ENCODE measurements at places on chromosomes 1 and 21. TPM values are rescaled to one million over a fixed set of nuclear protein-coding genes. Genes with fewer than 3 reads are reported as not detected.

DNA sequence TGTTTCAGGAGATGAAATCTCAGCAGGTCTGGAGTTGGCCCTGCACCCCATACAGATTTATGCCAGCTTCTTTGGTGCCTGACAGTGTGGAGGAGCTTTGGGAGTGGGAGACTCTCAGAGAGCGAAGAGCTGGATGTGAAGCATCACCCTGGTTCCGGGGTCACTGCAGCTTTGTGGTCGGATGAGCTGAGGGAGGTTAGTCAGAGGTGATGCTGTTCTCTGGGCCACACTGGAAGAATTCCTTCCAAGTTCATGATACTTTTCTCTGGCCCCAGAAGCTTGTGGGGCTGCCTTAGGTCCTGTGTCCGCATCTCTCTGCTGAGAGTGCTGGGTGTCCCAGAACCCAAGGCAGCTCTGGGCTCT is 467.8 kb downstream of the CAMTA1 start:
- no peaks in the 10 kb centered on the region for H3K4me1 ChIP-seq
- H3K36me3 ChIP-seq: no peaks in the 10 kb centered on the region
- no peak overlapping the region for H3K27ac ChIP-seq
- H3K4me3 ChIP-seq: no peak overlapping the region
- no peak for DNase-seq

GRCh38 chr21:44286086-44286715 is 525 bp downstream of the AIRE start:
- H3K4me3 ChIP-seq: no peak overlapping the region
- no peak overlapping the region for H3K27ac ChIP-seq
- no peak for DNase-seq
- no peaks in the 10 kb centered on the region for H3K27me3 ChIP-seq

- DNase-seq: no peak
- peaks cover 2% of the 10 kb centered on the region for H3K4me1 ChIP-seq
- no peaks in the 10 kb centered on the region for H3K27me3 ChIP-seq
- H3K27ac ChIP-seq: no peak overlapping the region
- no peaks in the 10 kb centered on the region for H3K36me3 ChIP-seq
- no peak overlapping the region for H3K4me3 ChIP-seq
These were observed 5.4 kb upstream of the ZNF648 start for GRCh38 chr1:182066934-182067333.

- no peaks in the 10 kb centered on the region for H3K27me3 ChIP-seq
- no peaks in the 10 kb centered on the region for H3K4me1 ChIP-seq
- no peaks in the 10 kb centered on the region for H3K36me3 ChIP-seq
- DNase-seq: no peak
- no peak overlapping the region for H3K4me3 ChIP-seq
These were observed 234.8 kb downstream of the HMCN1 start for GRCh38 chr1:185969028-185969427.

HMCN1 gene
- total RNA-seq: 1.9 TPM

ACKR1 gene
- 38.6 TPM for total RNA-seq

ADGRB2 gene
- 1.4 TPM for total RNA-seq

TRAPPC3 gene
- 42.3 TPM for total RNA-seq

PIP5K1A gene
- 47.5 TPM for total RNA-seq

DMBX1 gene
- total RNA-seq: not detected

DISC1 gene
- 20.5 TPM for total RNA-seq

All from ovary (tissue), 10 donors.